ENCODE measurements at places on chromosomes 13 and 19.

DNA sequence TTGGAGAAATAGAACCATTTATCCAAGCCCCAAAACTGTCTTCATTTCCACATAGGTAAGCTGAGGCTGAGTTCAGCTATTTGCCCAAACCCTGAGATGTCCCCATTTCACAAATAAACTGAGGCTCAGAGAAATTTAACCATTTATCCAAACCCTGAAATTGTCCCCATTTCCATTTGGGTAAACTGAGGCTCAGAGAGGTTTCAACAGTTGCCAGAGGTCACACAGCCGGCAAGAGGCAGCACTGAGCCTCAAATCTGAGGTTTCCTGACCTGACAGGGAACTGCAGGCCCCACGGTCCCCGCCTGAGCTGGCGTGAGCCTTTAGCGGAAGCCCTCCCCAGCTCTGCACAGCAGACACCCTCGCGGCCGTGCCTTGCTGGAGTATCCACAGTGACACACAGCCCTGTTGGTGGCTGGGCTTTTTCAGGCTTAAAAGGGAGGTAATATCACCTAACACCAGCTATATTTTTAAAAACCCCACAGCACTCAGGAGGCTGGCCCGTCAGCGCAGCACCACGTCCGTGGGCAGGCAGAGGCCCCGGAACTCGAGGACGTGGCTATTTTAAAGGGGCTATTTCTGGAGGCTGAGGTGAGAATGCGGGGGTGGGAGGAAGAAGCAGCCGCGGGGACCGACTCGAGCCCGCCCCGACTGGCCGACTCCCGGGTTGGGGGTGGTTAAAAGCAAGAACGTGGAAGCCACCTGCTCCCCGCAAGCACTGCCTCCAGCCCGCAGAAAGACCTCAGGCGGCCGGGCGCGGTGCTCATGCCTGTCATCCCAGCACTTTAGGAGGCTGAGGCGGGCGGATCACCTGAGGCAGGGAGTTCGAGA lies 18.5 kb downstream of the PTPRS start:
- no peak for DNase-seq

GRCh38 chr13:75329723-75330122 lies 152.2 kb downstream of the TBC1D4 start:
- no peak for DNase-seq

GRCh38 chr13:40706439-40706838 lies 40.0 kb upstream of the FOXO1 start:
- no peak for DNase-seq

DNA sequence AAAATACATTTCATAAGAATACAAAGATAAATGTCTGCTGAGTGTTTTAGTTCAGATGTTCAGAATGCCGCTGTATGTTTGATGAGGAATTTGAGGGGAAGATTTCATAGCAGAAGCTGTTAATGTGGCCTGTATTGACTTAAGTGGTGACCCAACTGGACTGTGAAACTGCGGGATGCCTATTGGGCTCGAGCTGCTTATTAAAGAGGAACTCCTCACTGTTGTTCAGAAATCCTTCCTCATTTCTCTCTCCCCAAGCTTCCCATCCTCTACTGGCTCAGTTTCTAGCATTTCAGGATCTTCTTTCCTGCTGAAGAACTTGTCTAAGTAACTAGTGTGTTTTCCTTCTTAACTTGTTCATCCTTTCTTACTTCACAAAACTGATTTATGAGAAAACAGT lies 20.4 kb downstream of the DGKH start:
- DNase-seq, result no peak

- DNase-seq, result no peak
These were observed 92.3 kb downstream of the TUBA3C start for GRCh38 chr13:19089315-19089714.

GRCh38 chr19:4492337-4493103 lies 20.4 kb downstream of the HDGFL2 start:
- no peak for DNase-seq

DNA sequence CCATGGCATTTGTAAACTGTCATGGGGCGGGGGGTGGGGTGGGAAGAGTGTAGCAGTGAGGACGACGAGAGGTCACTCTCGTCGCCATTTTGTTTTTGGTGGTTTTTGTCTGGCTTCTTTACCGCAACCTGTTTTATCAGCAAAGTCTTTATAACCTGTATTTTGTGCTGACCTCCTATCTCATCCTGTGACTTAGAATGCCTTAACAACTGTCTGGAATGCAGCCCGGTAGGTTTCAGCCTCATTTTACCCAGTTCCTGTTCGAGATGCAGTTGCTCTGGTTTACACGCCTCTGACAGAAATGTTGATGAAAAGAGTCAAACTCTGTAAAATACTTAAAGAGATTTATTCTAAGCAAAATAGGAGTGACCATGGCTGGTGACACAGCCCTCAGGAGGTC lies 852.0 kb downstream of the DACH1 start:
- DNase-seq, result no peak

GRCh38 chr13:108968566-108968965 lies 339.2 kb downstream of the MYO16 start:
- DNase-seq, result no peak

DNA sequence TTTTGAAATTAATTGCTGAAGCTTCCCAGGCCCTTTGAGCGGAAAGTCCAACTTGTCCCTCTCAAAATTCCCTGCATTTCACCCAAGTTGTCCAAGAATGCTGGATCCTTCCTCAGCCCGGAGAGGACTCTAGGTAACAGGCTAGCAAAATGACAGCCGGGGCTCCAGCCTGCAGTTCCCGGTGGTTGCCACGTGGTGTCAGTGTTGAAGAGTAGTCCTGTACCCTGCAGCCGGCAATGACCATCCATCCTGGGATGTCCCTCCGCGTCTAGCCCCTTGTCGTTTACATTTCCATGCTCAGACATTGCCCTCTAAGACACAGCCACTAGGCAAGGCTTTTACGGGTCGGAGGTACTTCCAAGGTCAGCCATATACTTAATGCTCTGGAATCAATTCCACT lies 31.4 kb upstream of the MTIF3 start:
- no peak for DNase-seq

DNA sequence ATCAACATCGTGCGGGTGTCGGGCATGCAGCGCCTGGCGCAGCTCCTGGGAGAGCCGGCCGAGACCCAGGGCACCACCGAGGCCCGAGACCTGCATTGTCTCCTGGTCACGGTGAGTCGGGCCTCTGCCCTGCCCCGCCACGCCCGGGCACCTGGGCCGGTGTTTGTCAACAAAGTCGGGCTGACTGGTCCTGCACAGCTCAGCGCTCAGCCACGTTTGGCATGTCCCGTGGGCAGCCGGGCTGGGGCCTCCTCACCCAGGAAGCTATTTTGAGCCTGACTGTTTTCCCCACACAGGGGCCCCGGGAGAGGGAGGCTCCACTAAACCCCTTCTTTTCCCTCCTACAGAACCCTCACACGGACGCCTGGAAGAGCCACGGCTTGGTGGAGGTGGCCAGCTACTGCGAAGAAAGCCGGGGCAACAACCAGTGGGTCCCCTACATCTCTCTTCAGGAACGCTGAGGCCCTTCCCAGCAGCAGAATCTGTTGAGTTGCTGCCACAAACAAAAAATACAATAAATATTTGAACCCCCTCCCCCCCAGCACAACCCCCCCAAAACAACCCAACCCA lies 1.3 kb downstream of the GADD45B start:
- no peak for DNase-seq

DNA sequence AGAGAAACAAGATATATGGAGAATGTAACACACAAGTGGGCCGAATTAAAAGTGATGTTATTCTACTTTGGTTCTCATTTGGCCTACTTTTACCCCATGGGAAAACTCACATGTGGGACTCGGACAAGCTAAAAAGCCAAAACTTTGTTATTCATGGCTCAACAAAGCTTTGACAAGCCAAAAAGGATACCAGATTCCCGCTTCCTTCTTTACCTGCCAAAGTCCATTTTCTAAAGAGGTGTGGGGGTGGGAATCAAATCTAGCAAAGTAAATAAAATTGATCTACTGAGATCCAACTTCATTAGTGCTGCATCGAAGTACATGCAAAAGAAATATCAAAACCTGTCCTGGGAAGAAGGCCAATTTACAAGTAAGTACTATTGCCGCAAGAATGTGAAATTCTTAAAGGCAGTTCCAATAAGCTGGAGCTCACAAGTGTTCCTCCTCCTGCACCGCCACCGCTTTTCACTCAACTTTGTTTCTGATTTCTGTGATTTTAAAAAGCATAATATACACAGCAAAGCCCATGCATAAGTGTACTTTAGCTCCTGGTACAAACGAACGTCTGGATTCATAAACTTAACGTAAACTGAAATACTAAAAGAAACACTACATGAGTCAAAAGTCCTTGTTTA lies 1.1 kb downstream of the LNX2 start:
- no peak for DNase-seq

DNA sequence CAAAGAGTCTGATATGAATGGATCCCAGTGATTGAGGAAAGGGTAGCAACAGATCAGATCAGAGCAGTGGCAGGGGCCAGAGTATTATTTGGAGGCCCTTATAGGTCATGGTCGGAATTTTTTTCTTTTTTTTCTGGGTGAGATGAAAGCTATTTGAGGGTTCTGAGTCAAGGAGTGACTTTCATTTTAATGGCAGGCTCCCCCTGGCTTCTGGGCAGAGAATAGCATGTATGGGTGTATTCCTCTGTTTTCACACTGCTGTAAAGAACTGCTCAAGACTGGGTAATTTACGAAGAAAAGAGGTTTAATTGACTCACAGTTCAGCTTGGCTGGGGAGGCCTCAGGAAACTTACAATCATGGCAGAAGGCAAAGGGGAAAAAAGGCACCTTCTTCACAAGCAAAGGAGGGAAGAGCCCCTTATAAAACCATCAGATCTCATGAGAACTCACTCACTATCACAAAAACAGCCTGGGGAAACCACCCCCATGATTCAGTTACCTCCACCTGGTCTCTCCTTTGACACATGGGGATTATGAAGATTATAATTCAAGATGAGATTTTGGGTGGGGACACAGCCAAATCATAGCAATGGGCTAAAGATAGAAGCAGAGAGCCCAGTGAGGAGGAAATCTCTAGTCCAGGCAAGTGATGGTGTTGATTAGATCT lies 3.0 kb upstream of the SLC6A16 start:
- DNase-seq, result no peak

DNA sequence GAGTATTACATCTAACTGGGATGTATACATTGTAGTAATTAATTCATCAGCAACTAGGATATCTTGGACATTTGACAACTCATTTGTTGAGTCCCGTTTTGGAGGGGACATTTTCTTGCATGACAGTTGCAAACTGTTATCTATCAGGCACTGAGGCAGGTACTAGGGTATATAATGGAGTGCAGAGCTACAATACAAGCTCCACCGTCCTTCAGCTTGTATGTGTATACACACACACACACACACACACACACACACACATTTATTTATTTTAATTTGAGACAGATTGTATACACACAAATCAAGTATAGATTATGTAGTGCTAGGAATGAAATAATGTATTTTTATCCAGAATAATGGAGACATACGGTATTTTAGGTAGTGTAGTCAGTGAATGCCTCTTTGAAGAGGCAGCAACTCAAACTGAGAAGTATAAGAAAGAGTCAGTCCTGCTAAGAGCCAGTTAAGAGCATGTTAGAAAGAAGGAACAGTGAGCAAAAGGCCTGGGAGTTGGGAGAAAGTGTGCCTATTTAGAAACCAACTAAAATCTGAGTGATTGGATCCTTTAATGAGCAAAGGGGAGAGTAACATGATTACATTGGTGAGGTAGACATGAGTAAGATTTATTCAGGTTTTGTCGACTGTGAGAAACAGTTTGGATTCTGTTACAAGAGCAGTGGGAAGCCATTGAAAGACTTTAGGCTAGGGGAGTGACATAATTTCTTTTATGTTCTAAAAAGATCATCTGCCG lies 74.5 kb downstream of the NBEA start:
- no peak for DNase-seq

- no peak for DNase-seq
These were observed 31.0 kb upstream of the ATP11A start for GRCh38 chr13:112658808-112659207.

GRCh38 chr13:109281903-109282635 lies 504.3 kb downstream of the IRS2 start:
- no peak for DNase-seq

Measured in pulmonary artery endothelial cell (primary cell).